Cardiac muscle cell (in vitro differentiated cells and primary cell): ENCODE measurements at places on chromosomes 12 and 14.

DNA sequence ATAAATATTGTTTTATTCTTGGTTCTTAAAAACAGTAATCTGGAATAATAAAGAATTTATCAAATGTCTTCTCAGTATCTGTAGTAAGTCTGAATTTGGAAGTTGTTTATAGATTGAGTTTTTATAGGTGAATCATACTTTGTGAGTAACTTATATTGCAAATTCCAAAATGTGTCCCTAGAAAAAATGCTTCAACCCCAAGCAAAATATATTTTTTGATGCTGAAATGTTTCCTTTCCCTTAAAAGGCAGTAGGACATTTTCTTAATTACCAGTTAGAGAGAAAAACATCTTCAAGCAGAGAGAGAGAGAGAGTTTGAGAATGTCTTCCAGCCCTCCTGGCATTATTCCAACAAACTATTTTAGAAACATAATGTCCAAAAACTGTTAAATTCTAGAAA, 37.9 kb downstream of the PELI2 start:
- DNase-seq, result no peak

GRCh38 chr14:60327447-60328331, 78.7 kb downstream of the PPM1A start:
- DNase-seq, result peak; percentile 17

DNA sequence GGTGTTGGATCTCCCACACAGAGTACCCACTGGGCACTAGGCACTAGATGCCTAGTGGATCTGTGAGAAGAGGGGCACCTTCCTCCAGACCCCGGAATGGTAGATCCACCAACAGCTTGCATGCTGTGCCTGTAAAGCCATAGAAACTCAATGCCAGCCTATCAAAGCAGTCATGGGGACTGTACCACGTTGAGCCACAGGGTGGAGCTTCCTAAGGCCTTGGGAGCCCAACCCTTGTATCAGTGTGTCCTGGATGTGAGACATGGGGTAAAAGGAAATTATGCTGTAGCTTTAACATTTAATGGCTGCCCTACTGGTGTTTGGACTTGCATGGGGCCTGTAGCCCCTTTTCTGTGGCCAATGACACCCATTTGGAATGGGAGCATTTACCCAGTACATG, 1024.9 kb downstream of the TMEM121 start:
- no peak for DNase-seq

DNA sequence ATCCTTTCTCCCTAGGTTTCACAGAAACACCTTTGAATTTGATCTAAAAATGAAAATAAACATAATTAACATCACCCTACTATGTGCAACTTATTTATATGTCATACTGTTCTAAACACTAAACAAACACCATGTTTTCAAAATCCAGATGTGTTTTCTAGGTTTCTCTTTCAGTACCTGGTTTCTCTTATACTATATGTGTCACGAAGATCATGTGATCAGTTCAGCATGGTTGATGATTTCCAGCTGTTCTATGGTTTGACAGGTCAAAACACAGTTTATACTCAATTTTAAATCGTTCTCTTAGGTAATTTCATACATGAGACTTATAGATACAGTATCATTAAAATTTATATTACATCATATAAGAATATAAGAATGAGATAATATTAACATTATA, 373.1 kb downstream of the SOX5 start:
- no peak for DNase-seq

GRCh38 chr12:11813438-11813813, 164.0 kb downstream of the ETV6 start:
- peak; percentile 13 for DNase-seq

- DNase-seq, result no peak
Observed at GRCh38 chr12:124868252-124869058, 4.8 kb upstream of the SCARB1 start.

DNA sequence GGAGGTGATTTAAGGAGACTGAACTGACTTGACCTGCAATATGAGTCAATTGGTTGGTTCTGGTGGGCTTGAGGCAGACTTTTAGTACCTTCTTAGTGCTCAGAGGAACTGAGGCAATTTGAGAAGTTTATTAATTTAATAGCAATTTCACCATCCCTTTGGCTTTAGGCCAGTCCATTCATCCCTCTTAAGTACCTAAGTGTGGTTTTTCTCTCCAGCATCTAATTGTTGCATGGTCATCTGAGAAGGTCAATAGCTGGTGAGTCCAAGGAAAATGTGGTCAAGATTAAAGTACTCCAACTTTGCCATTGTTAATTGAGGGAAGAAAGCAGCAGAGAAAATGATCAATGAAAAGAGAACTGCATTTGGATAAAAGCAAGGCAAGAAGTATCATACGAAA, 115.4 kb upstream of the DYRK2 start:
- DNase-seq, result no peak

- no peak for DNase-seq
Observed at GRCh38 chr12:76863837-76864236, 15.0 kb downstream of the CSRP2 start.

GRCh38 chr12:101436136-101436535, 28.6 kb upstream of the ARL1 start:
- no peak for DNase-seq

- no peak for DNase-seq
Observed at GRCh38 chr12:5073853-5074252, 30.2 kb downstream of the KCNA5 start.

DNA sequence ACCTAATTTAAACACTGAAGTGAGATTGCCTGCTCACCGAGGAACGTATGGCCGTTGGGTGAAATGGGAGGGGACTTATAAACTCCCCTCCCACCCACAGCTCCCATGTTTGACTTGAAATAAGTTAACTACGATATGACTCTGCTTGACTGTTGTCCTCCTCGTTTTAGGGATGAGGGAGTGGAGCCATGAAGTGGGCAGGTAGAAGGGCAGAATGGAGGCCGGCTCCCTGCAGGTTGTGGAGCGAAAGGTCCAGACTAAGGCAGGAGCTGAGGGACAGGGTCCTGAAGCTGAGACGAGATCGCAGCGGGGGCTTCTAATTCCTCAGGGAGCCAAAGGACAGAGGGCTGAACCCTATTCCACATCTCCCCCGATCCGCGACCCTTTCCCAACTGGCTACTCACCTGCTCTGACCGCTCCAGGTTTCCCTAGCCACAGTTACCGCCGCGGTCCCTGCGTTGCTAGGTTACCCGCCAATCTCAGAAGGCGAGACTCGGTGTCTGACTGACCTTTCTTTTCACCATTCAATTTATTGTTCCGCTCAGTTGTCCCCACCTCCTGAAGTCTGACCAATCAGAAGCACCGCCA, 577 bp upstream of the TPCN1 start:
- DNase-seq, result no peak

- peak; percentile 44 for DNase-seq
Observed at GRCh38 chr12:94571556-94571955, 78.8 kb downstream of the TMCC3 start.

- no peak for DNase-seq
Observed at GRCh38 chr14:32667791-32668190, 270.9 kb upstream of the NPAS3 start.

DNA sequence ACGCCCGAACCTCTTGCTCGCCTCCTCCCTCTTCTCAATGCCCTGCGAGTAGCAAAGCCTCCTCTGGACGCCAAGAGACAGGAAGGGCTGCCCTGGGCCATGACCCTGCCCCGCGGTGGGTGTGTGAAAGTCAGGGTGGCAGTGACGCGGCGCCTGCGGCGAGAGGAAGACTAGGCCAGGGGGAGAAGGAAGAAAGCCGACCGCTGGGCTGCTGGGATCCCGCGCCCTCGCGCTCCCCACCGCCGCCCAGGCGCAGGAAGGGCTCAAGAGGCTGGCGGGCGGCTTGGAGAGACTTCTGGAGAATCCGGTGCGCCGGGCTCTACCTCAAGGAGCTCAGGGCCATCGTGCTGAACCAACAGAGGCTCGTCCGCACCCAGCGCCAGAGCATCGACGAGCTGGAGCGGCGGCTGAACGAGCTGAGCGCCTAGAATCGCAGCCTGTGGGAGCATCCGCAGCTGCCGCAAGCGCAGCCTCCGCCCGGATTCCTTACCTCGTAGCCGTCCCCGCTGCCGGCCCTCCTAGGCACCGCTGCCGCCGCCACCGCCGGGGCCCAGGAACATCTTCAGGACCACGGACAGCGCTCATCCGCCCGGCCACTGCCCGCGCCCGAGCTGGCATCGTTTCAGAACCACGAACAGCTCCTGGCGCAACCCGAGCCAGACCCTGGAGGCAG, 105.0 kb upstream of the PRB2 start:
- peak; percentile 97 for DNase-seq

- DNase-seq, result peak; percentile 80
Observed at GRCh38 chr14:61894452-61895077, 132.3 kb downstream of the SNAPC1 start.

DNA sequence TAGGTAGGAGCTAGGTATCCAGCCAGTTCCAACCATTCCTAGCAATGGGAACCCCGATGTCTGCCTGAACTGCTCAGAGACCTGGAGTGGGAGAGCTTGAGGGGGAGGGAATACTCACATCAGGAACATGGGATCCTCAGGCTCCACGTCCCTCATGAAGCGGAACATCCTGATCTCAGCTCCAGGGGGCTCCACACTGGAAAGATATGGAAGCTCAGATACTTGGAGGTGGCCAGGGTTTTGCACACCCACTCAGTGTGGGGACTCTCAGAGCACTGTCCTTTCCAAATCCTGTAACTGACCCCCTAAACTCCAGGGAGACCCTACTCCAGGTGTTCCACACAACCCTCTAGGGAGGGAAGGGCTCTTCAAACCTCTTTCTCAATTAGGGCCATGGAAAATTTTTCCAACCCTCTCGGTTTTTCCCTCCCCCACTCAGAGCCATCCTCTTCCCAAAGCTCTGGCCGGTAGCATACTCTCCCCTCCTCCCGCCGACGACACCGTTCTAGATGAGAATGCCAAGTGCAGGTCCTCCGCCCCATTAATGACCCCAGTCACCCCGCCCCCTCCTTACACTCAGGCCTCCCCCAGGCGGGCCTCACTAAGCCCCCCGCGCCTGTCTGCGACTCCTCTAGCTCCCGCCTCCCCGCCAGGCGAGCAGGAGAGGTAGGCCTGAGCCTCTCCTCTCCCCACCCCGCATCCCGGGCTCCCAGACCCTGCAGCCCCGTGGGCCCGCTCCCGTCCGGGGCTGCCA, 597 bp downstream of the MLF2 start:
- DNase-seq, result peak; percentile 81

GRCh38 chr12:64077922-64078321, 144.2 kb downstream of the KICS2 start:
- DNase-seq, result peak; percentile 30

GRCh38 chr14:80414080-80414479, 202.8 kb upstream of the DIO2 start:
- DNase-seq, result no peak

DNA sequence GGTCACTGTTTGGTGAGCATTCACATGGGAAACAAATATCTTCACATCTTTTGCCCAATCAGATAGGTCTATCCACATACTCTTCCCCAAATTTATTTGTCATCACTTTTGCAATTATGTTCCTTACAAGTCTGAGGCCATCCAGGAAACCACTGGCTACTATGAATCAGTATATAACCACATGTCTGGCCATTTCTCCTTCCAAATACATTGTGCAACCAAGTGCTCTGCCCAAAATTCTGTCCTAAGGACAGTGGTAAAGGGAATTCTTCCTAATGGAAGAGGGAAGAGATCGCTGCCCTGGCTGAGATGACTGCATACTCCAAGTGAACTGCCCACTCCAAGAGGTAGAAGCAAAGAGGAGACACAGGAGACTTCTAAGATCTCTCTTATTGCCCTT, 148.9 kb upstream of the MAX start:
- peak; percentile 96 for DNase-seq

DNA sequence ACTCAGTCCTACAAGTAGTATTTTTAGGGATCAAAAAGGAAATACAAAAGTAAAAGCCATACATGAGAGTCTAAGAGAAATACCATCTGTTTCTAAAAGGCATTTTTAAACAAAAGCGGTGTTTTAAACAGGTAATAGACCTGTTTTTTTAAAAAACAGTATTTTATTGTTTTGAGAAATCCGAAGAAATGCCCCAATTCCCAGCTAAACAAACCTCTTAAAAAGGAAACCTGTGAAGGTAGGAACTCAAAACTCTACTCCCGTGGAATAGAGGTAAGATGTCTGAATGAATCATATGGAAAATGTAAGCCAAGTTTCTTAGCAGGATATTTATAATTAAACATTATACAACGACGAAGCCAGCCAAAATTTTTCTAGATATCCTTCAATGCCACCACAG, 2.0 kb downstream of the PPP1R13B start:
- no peak for DNase-seq

GRCh38 chr12:46154221-46154985, 114.4 kb downstream of the SLC38A1 start:
- peak; percentile 21 for DNase-seq

DNA sequence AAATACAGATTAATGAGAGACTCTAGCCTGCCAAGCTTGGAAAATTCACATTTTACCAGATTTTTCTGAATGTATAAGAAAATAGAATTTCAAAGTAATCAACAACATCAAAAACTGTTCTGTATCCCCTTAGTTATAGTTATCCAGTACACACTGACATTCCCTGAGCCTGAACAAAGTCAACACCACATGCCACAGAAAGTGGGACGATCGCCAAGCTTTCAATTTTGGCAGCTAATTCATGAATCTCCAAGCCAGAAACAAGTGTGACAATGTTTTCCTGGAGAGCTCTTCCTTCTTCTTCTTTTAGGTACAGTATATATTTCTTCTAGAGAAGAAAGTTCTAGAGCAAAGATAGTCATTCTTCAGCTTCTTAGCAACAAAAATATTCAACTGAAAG, 290.2 kb downstream of the PRKD1 start:
- no peak for DNase-seq

DNA sequence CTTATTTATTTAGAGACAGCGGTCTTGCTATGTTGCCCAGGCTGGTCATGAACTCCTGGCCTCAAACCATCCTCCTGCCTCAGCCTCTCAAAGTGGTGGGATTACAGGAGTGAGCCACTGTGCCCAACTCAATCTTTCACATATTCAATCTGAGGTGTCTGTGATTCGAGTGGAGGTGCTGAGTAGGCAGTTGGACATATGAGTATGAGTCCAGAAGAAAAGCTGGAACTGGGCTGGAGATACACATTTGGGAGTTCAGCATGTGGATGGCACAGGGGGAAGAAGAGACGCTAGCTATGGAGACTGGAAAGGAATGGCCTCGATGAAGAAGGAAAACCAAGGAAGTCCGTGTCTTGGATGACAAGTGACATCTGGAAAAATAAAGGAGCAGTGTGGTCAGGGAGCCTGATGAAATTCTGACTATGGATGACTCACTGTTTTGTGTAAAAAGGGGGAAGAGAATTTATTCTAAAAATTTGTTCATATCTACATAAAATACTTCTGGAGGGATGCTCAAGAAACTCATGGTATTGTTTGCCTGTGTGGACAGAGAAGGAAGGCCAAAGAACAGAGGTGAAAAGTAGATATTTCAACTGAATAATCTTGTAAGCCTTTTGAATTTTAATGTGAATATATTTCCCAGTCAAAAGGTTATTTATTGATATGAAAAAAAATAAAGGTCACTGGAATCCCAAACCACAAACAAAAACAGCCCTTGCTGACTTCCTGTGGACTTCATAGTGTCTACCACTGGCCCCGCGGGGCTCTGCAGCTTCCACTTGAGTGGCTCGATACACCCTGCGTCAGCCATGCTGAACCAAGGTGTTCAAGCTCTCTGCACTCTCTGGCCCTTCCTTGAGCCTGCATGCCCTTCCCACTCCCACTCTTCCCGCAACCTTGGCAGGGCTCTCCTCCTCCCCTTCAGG, 8.9 kb upstream of the LTA4H start:
- no peak for DNase-seq

GRCh38 chr12:85065837-85066482, 29.8 kb downstream of the LRRIQ1 start:
- DNase-seq, result no peak

- DNase-seq, result no peak
Observed at GRCh38 chr12:58882826-58883225, 37.5 kb downstream of the LRIG3 start.

- no peak for DNase-seq
Observed at GRCh38 chr14:55500708-55501107, 60.3 kb upstream of the TBPL2 start.
